Fibroblast of villous mesenchyme (primary cell): ENCODE measurements at places on chromosomes 4 and X. TPM values are rescaled to one million over a fixed set of nuclear protein-coding genes. Genes with fewer than 3 reads are reported as not detected.
A peak's percentile ranks its signal among the peaks of the same experiment; 100 is the strongest.

Gene NSG1
- total RNA-seq, result 0.32 and 0.86 TPM in 2 replicates

DNA sequence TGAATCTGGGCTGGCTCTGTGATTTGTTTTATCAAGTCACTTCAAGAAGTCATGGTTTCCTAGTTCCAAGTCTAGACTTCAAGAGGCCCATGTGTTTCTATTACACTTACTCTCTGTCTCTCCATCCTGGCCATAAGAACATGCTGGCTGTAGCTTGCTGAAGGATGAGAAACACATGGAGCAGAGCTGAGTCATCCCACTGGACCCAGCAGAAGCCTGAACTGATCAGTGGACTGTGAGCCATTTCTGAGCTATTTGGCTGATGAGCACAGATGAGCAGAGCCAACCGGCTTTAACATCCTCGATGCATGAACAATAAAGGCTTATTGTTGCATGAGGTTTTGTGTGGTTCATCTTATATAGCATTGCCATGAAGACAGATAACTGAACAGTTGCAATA is 290.6 kb upstream of the BOD1L1 start:
- DNase-seq, result peak; percentile 91

Gene CCDC149
- total RNA-seq, result 6.1 and 8.6 TPM in 2 replicates

DNA sequence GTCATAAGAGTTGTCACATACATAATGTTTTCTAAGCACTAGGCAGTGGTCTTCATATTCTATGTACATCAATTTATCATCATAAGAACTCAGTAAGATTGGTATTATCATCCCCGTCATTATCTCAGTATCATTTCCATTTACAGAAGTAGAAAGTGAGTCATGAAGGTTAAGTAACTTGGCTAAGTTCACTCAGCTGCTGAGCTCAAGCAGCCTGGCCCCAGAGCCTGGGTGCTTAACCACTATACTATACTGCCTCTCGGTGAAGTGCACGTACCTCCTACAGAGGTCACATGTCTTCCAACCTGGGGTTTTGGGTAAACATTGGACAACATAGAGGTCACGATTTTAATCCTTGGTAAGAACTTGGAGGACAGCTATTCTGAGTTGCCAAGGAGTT is 161.5 kb upstream of the GATB start:
- peak; percentile 10 for DNase-seq

- DNase-seq, result no peak
These were observed 48.0 kb upstream of the CASK start for GRCh38 chrX:41971346-41971745.

- DNase-seq, result peak; percentile 52
These were observed 181.2 kb downstream of the RAPGEF2 start for GRCh38 chr4:159284113-159284512.

DNA sequence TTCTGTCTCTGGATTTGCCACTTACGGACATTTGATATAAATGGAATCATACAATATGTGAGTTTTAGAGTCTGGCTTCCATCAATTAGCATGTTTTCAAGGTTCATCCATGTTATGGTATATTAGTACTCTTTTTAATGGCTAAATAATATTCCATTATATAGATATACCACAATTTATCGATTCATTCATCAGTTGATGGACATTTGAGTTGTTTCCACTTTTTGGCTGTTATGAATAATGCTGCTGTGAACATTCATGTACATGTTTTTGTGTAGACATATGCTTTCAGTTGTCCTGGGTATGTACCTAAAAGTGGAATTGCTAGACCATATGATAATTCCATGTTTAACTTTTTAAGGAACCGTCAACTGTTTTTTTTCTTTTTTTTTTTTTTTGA is 61.2 kb upstream of the MND1 start:
- no peak for DNase-seq

- DNase-seq, result no peak
These were observed 7.3 kb upstream of the SEC24D start for GRCh38 chr4:118843237-118843636.

- DNase-seq, result no peak
These were observed 91.6 kb upstream of the NMU start for GRCh38 chr4:55727746-55728145.

- no peak for DNase-seq
These were observed 135.6 kb downstream of the MID1 start for GRCh38 chrX:10484683-10485247.

- DNase-seq, result peak; percentile 70
These were observed at the start of gene HDX for GRCh38 chrX:84501798-84502628. Gene HDX, minus strand, starts transcription at chrX:84502453. Its CDS starts 27,056 bp downstream, at chrX:84475397.

GRCh38 chr4:3676907-3677747 is 89.1 kb upstream of the ADRA2C start:
- no peak for DNase-seq

DNA sequence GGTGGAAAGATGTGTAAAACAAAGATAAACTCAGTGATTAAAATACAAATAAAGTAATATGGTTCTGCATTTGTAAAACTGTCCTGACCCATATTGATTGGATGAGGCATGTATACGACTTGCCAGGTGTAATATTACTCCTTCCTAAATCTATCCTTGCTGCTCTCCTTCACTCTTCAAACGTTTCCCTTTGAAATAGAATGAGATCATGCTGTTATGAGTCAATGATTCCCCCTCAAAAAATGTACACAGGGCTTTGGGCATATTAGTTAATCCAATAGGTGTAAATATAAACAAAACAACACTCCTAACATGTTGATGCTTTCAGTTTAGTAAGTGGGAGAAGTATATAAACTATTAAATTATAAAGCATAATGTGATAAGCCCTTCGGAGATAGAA is 117.4 kb upstream of the GPM6A start:
- no peak for DNase-seq

Gene EFHC2
- under 0.01 and 0.32 TPM in 2 replicates for total RNA-seq

- DNase-seq, result no peak
These were observed 14.6 kb downstream of the BBS12 start for GRCh38 chr4:122747068-122747467.
